ENCODE measurements at places on chromosomes 7 and 10.

DNA sequence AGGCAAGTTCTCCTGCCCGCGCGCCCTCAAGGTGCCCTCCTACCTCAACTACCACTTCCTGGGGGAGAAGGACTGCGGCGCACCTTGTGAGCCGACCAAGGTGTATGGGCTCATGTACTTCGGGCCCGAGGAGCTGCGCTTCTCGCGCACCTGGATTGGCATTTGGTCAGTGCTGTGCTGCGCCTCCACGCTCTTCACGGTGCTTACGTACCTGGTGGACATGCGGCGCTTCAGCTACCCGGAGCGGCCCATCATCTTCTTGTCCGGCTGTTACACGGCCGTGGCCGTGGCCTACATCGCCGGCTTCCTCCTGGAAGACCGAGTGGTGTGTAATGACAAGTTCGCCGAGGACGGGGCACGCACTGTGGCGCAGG is 1.4 kb downstream of the FZD1 start:
- no peak for DNase-seq

- no peak for DNase-seq
Measured at GRCh38 chr7:40009301-40009700, 59.2 kb downstream of the CDK13 start.

DNA sequence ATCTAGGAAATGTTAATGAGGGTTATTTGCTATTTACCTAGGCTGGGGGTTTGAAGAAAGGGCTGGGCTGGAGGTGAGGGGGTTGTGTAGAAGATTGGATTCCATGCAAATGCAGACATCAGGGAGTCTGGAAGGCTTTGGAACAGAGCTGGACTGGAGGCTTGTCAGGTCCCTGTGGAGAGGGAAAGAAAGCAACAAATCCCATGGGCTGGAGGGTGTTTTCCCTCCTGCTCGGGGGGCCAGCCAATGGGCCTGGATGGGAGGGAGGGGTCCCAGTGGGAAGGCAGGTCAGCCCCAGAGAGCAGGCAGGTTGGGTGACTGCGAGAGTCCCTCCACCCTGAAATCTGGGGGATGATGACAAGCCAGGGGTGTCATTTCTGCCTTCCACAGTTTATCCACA is 431.8 kb downstream of the RPS24 start:
- no peak for DNase-seq

DNA sequence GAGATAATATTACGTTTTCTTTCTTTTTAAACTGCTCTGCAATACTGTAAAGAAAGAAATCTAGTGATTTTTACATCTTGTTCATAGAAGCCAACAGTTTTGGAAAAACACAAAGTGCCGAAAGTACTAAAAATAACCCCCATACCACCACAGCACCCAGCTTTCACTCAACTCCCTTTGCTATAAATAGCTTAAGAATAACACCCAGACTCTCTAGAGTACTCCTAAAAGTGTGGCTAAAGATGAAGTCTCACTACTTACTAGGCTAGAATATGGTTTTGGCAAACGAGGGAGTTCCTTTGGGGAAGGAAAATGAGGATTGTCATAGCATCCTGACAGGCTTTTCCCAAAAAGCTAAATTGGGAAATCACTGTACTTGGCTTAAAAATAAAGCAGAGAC is 151.8 kb upstream of the ANK3 start:
- no peak for DNase-seq
